ENCODE measurements at places on chromosomes 3 and 15.

DNA sequence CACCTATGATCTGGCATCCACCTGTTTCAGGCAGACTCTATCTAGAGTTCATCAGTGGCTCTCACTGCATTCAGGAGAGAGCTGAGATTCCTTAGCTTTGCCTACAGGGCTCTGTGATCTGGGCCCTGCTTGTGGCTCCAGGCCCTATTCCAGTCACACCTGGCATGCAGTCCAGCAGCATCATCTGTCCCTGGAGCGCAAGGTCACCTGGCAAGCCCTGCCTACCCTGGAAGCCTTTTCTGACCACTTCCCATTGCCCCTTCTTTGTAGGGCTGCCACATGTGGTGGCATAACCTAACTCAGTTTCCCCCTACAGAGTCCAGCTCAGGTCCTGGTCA is 115.1 kb upstream of the PLXNA1 start:
- no peak for DNase-seq

- no peak for DNase-seq
Observed at GRCh38 chr3:97232393-97233034, 418.1 kb downstream of the EPHA6 start.

DNA sequence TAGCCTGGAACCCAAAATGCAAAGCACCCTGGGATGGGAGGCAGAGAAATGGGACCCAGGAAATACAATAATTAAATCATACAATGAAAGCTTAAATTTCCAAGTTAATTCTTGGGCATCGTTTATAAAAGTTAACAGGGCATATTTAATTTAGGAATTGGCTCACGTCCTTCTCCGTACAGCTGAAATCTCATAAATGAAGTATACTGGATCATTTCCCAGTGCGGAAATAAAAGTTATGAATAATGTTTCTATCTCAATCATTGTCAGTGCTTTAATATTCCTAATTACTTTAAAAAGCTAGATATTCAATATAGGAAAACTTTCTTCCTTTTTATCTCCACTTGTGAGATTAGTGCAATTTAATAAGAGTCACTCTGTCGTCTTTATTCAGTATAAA is 164.0 kb downstream of the MEGF11 start:
- no peak for DNase-seq

DNA sequence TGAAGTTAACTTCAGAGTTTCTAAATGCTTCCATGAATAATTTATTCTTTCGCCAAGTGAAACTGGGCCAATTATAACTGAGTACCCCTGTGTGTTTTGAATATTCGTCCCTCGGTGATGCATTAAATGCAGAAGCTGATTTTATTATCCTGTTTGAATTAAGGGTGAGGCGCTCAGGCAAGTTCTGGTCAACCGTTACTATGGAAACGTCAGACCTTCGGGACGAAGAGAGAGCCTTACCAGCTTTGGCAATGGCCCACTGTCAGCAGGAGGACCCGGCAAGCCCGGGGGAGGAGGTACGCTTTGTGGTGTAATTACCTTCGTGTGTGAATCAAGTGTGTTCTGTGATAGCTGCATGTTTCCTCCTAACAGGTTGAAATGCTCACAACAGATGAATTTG is 239.8 kb downstream of the ITPR1 start:
- no peak for DNase-seq

DNA sequence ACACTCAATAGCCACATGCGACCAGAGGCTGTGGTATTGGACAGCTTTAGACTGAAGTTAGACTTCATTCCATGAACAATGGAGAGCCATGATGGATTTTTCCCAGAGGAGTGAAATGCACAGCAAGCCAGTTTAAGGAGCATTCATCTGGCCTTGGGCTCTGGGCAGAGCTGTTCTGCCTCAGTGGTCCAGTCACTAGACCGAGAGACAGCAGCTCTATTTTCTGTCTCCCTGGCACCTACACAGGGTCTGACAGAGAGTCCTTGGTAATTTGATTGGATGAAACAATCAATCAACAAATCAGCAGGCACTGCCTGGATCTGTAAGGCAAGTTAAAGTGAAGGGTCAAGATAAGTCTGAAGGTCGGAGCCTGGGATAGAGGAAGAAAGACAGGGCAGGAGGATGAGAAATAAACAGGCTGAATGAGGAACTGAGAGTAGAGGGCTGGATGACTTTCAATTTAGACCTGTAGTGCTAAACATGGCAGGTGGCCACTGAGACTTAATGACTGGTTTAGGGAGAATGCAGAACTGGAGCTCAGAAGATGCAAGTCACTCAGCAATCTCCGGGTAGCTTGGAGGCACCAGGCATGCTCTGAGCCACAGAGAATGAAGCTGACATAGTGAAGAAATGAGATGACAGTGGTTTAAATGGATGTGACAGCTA is 98.5 kb upstream of the SLC25A36 start:
- no peak for DNase-seq

- DNase-seq: no peak
Observed at GRCh38 chr3:87367736-87368135, 91.4 kb upstream of the POU1F1 start.

DNA sequence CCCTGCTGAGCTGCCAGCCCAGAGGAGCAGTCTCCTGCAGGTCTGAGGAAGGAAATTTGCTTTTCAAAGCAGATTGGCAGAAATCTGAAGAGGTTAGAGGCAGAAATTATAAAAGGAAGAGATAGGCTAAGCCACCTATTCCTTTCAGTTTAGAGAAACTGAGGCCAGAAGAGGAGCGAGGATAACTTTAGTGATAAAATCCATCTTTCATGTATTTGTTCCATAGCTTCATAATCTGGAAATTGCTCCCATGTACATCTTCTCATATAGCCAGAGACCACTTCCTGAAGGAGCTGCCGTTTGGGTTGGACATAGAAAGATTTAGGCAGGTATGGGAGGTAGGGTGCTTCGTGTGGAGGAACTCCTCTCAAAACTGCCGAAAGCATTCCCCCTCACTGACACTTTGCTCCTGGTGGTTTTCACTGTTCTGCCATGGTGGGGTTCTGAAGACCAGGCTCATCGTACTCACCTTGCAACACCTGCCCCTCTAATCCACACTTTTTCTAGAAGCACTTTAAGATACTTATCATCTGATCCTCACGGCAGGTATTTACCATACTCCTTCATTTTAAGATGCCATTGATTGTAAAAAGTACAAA is 670 bp upstream of the ACAP2 start:
- DNase-seq: no peak

- DNase-seq: no peak
Observed at GRCh38 chr15:68500363-68501258, 68.6 kb upstream of the ITGA11 start.

- DNase-seq: no peak
Observed at GRCh38 chr15:99566157-99566897, 543 bp downstream of the MEF2A start.

DNA sequence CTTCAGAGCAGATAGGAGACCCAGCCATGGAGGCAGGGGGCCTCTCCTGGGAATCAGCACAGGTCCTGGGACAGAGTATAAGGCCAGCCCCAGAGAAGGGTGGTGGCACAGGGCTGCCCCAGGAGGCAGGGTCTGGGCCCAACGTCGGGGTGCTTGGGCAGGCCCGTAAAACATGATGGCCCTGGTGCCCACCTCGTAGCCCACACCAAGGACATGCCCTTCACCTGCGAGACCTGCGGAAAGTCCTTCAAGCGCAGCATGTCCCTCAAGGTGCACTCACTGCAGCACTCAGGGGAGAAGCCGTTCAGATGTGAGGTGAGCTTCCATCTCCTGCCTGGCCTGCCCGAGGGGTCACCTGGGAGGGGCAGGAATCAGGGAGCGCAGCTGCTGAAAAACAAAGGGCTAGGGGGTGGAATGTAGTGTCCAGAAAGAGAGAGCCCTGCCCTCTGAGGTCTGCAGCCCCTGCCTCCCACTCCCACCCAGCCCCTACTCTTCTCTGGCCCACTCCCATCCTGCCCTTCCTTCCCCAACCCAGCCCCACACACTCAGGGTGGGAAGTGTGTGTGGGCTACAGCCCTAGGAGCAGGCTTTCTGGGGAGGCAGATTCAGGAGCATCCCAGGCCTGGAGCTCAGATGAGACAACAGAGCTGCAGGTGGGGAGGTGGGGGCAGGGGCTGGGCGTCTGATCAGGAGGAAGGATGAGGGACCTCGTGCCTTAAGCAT is 9.5 kb downstream of the ZBTB47 start:
- peak; percentile 58 for DNase-seq

DNA sequence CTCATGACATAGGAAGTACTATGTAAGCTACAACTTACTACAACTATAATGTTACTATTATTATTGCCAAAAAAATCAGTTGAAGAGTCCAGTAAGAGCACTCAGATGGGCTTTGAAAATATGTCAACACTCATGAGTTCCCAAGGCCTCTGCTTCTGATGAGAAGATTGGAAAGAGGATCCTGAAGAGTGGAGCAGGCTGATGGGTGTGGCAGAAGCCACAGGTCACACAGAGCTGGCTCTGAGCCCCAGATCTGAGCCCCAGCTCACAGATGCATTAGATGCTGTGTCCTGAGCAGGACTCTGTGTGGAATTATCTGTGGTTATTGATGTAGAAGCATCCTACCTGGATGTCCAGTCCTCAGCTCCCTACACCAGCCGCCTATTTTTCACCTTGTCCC is 65.6 kb downstream of the SPSB4 start:
- DNase-seq: no peak

GRCh38 chr3:154972951-154973350 is 107.2 kb upstream of the MME start:
- no peak for DNase-seq

- DNase-seq: no peak
Observed at GRCh38 chr3:123624302-123624701, 39.4 kb upstream of the HACD2 start.

DNA sequence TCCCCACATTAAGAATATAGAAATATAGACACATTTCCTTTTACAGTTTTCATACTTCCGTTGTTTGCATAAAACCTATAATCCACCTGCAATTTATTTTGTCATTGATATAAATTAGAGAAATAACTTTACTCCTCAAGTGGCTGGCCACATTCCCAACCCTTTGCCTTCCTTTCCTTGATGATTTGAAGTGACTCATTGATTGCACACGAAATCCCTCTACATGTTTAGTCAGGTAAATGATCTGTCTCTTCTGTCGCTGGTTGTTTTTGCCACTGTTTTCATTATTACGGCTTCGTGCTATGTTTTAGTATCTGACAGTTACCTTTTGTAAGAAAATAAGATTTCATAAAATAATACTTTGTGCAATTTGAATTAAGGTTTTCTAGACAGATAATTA is 272.2 kb upstream of the NR2E3 start:
- no peak for DNase-seq

GRCh38 chr15:63672369-63672768 is 75.2 kb downstream of the FBXL22 start:
- DNase-seq: no peak
